ENCODE measurements at places on chromosomes 6 and 20. TPM values are rescaled to one million over a fixed set of nuclear protein-coding genes. Genes with fewer than 3 reads are reported as not detected.
A peak's percentile ranks its signal among the peaks of the same experiment; 100 is the strongest.

- no peak for DNase-seq
Measured at GRCh38 chr20:24378661-24379483, 90.6 kb upstream of the SYNDIG1 start.

GRCh38 chr6:145866456-145867396 lies 52.1 kb upstream of the FBXO30 start:
- no peak for DNase-seq

- no peak for DNase-seq
Measured at GRCh38 chr6:148396926-148397325, 54.3 kb downstream of the SASH1 start.

GRCh38 chr6:151029970-151030369 lies 164.5 kb downstream of the MTHFD1L start:
- DNase-seq: no peak

- no peak for DNase-seq
Measured at GRCh38 chr6:89260832-89261231, 43.7 kb upstream of the GABRR1 start.

DNA sequence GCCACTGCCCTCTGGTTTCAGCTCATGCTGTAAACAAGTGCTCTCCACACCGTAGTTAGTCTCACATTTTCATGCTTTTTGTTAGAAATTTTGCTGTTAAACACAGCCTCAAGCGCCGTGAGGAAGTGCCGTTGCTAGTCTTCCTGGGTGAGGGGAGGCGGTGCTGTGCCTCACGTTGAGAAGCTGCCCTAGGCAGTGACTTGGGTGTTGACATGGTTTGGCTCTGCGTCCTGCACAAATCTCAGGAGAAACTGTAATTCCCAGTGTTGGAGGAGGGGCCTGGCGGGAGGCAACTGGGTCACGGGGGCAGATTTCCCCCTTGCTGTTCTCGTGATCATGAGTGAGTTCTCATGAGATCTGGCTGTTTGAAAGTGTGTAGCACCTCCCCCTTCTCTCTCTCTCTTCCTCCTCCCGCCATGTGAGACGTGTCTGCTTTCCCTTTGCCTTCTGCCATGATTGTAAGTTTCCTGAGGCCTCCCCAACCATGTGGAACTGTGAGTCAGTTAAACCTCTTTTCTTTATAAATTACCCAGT lies 95.8 kb downstream of the ERMARD start:
- no peak for DNase-seq

DNA sequence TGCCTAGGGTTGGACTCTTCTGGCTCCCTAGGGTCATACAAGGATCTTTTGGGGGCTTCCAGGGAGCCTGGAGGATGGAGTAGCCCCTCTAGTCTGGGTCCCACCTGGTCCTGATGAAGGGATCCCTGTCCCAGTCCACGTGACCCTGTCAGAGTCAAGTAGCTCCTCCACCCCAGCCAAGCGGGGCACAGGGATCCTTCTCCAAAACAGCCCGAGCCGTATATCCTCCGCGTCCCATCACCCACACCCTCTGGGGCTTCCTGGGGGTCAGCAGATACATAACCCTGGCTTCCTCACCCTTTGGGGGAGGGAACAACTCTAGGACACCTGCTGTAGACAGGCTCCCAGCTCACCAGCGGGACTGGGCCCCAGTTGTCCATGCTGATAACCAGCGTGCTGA lies 28.0 kb downstream of the BPIFB1 start:
- no peak for DNase-seq

- DNase-seq: no peak
Measured at GRCh38 chr6:105677671-105678475, 275.0 kb upstream of the PREP start.

RIPPLY2 gene
- not detected for total RNA-seq

DNA sequence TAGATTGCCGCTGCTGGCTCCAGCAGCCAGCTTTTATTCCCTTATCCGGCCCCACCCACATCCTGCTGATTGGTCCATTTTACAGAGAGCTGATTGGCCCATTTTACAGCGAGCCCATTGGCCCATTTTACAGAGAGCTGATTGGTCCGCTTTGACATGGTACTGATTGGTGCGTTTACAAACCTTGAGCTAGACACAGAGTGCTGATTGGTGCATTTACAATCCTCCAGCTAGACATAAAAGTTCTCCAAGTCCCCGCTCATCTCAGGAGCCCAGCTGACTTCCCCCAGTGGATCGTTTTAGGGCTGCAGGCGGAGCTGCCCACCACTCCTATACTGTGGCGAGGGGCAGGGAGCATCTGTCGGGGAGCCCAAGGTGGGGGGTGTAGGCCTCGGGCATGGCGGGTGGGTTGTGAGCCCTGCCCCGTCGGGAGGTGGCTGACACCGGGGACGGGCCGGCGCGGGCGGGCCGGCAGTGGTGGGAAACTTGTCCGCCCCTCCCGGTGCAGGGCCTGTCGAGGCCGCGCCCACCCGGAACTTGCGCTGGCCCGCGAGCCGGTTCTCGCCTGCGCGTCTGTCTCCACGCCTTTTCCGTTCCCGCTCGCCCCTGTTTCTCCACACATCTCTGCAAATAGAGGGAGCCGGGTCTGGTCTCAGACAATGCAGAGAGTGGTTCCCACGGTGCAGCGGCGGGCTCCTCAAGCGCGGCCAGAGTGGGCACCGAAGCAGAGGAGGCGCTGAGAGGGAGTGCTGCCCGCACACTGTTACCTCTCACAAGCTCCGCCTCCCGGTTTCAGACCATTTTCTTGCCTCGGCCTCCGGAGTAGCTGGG lies 86.1 kb upstream of the STMND1 start:
- peak; percentile 84 for DNase-seq

DNA sequence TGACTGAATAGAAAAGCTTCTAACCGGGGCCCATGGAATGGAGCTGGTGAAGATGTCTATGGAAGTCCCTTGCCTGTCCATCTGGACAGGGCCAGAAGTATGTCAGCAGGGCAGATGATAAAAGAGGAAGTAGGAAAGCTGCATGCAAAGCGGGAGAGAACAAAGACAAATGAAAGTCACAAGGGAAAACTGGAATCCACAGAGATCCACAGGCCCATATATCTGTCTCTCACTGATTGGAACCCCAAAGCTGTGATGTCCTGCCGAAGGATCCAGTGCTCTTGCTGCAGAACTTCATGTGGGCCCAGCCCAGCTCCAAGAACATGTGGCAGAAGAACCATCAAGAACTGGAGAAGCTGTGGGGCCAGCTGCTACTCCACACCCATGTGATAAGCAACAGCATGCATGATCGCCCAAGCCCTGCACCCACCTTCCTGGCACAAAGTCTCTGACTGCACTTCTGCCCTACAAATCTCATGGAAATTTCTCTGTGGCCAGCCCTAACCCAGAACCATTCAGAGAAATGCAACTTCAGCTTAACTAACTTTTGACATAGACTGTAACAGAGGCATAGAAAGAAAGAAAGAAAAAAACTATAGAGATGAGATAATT lies 716.0 kb downstream of the KIF16B start:
- no peak for DNase-seq

- DNase-seq: peak; percentile 74
Measured at GRCh38 chr20:23125625-23126191, 39.6 kb upstream of the CD93 start.

ATP9A gene
- total RNA-seq: 16.8 TPM

GRCh38 chr6:36702656-36703055 lies 5.0 kb downstream of the RAB44 start:
- no peak for DNase-seq

ZKSCAN3 gene
- total RNA-seq: 5.5 TPM

DNA sequence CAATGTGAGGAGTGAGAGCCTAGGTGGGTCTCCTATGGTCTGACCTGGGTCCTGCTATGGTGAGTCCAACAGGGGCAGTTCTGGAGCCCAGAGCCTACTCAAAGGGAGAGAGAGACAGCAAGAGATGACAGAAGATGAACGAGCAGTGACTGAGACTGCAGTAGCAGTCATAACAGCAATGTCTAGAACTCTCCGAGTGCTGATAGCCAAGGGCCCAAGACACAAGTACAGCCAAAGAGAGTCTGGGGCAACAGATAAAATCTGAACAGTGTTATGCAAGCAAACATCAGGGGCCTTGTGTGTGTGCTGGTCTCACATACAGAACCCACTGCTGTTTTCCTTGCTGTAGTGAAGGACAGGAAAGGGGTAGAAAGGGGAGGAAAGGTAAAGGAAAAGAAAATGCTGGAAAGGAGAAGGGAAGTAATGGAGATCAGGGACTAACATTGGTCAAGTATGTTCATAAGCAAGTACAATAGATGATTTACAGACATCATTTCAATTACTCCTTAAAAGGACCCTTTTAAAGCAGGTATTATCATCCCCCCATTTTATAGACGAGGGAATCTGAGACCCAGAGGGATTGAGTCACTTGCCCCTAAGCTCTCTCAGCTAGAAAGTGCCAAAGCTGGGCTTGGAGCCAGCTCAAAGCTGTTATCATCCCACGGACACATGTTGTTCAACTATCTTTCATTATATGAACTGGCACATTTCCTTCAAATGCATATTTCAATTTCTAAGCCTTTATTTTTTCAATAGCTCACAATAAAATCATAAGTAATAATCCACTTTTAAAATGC lies 182.3 kb upstream of the RAB32 start:
- no peak for DNase-seq

PHACTR1 gene
- 4.0 TPM for total RNA-seq

- no peak for DNase-seq
Measured at GRCh38 chr6:150050846-150051245, 18.1 kb downstream of the ULBP3 start.

GRCh38 chr20:7285918-7286556 lies 518.6 kb downstream of the BMP2 start:
- peak; percentile 72 for DNase-seq

TSBP1 gene
- not detected for total RNA-seq

TRAM2 gene
- total RNA-seq: 7.4 TPM

GRCh38 chr6:41199552-41200246 lies 1.2 kb downstream of the TREML2 start:
- no peak for DNase-seq

LCA5 gene
- 2.6 TPM for total RNA-seq

GRCh38 chr6:163725008-163725941 lies 310.8 kb downstream of the QKI start:
- DNase-seq: no peak

DNA sequence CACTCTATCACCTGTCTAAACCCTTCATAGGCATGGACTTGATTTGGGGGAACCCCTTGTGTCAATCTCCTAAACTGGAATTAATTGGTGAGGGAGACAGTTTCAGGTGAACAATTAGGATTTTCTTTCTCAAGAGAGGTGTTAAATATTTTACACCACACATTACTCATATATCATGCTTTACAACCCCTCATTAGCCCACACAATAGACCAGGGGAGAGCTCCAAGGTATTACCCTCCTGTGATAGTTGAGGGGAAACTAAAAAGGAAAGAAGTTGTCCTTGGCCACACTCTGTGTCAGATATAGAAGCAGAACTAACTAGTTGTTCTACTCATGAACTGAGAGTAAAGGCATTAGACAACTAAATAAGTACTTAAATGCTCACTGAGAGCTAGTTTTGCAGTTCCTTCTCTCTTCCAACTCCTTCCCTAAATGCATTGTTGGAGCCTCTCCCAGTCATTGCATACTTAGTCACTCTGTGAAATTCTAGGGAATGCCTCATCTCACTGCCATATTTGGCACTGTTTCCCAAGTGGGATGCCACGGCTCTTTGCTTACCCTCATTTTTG lies 183.7 kb upstream of the CEP162 start:
- DNase-seq: no peak

GRCh38 chr6:27556406-27556805 lies 83.5 kb upstream of the ZNF184 start:
- no peak for DNase-seq

DNA sequence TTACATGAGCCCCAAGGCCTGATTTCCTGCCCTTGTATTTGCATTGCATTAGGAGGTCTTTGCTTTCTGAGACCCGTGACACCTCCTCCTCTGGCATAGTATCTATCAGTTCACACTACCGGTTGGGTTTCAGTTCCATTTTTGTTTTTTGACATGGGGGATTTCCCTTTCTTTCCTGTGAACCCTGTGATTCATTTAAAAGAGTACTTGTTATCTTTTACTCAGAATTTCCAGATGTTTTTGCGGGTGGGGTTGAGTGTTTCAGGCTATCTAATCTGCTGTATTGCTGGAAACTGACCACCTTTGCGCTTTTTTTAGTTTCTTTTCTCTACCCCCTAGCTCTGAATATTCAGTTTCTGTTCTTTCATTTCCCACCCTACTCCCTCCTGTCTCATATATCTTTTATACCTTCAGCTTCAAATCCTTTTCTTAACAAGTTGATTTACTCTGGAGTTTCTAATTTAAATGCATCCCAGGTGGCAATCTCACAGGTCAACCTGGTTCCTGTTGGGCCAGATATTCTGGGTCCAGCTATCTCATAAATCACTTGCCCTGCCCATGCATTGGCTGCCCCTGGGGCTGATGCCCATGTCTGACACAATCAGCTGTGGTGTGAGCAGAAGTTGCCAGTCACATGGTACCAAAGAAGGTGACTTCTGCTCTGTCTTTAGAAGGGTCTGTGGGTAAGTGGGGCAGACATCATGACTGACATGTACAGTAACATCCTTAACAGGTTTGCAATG lies 14.3 kb upstream of the NCOA3 start:
- no peak for DNase-seq

BANF2 gene
- total RNA-seq: not detected

TP53TG5 gene
- total RNA-seq: not detected

F13A1 gene
- total RNA-seq: 22.8 TPM

DNA sequence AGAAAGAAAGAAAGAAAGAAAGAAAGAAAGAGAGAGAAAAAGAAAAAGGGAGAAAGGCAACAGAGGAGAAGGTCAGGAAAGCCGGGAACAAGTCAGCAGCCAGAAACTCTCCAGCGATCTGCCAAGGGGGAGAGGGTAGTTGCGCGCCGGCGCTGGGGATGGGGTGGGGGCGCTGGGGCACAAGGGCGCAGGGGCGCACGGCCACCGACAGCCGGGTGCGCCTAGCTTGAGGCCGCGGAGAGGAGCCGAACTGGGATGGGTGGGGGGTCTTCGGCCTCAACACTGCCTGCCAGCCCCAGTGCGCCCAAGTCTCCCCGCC lies 533 bp upstream of the RSPO3 start:
- DNase-seq: no peak

DNA sequence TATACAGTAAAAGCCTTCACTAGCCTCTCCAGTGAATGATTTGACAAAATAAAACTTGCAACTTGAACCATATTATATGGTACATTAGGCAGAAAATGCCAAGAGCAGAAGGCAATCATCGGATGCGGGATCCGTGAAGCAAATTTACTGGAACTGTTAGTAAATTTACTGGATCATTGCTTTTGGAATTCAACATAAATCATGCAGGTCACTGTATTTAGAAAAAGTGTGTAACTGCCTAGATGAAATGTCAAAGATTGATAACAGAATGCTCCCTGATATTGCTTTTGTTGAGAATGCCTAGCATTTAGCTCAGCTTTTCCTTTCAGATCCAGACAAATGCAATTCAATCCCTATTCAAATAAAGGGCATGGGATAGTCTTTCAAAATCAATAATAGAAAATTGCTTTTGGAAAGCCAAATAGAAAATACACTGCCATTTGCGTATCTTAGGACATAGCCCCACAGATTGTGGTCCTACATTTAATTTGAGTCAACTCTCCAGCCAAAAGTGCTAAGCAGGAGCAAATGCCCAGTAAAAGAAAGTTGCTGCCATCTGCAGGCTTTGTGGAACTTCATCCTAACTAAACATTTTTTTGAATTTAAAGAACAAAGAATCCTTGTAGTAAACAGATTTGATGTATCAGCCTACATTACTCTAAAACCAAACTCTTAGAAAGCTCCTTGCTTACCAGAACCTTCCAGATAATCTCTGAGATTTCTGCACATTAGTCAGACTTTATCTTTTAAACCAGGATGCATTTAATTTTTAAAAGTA lies 109.5 kb upstream of the HSF2 start:
- DNase-seq: no peak

GRCh38 chr20:3995067-3995748 lies 20.1 kb downstream of the RNF24 start:
- no peak for DNase-seq

SLC44A4 gene
- total RNA-seq: 7.4 TPM

- DNase-seq: no peak
Measured at GRCh38 chr20:34570859-34571306, 12.4 kb downstream of the MAP1LC3A start.

All from suprapubic skin (tissue), 4 donors.